ENCODE measurements at places on chromosomes 16 and 17. TPM values are rescaled to one million over a fixed set of nuclear protein-coding genes. Genes with fewer than 3 reads are reported as not detected.
A peak's percentile ranks its signal among the peaks of the same experiment; 100 is the strongest.

GRCh38 chr16:25009822-25010221 is 5.3 kb downstream of the ARHGAP17 start:
- DNase-seq, result no peak

DNA sequence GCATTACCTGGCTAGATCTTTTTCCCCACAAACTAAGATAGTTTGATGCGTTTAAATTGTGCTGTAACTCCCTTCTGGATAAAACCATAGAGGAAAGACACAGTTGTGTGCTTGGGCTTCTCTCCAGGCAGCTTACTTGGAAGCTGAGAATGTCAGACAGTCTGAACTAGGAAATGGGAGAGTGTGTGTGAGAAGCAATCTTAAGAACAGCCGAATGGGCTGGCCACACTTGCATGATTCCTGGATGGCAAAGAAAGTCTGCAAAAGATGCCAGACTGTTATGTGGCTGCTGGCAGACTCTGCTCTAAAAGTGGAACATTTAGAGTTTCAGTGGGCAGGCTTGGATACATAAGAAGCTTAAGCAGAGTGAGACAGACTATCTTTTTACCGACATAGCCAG is 384.3 kb upstream of the PSMD7 start:
- no peak for DNase-seq

DNA sequence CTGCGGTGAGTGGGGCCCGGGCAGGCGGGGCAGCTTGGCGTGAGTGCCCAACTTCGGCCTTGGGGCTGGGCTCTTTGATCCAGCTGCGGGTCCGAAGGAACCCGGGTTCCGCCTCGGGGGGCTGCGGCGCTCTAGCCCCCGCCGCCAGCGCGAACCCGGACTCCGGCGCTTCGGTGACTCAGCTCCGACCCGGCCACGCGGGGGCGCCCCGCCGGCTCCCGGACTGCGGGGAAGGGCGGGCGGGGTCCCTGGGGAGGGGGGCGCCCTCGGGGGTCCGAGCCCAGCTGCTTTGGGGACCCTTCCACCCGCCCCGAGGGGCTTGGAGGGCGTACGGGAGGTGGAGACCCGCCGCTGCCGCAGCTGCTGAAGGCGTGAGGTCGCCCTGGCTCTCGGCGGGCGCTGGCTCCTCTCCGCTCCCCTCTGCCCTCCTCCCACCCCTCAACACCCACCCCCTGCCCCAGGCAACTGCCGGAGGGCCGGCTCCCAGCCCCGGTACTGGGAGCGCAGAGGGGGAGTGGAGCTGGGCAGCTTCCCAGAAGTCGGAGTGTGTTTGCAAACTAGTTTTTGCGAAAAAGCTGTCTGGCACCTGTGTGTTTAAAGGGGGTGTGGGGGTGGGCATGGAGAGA is 516 bp downstream of the CPNE2 start:
- no peak for DNase-seq

DNA sequence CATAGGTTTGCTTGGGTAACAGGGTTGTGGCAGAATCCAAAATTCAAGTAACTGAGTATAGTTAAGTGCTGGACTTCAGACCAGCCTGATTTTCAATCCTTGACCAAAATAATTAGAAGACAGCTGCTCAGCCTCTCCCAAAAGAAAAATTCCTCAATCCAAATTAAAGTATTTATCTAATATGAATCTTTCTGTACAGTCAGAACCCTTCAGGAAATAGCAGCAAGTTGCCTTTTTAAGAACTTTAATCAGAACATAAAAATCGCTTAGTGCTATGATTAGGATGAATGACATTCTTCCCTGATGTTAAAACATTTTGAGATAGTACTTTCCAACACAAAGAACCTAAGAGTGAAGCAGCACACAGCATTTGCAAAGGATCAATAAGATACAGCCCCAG is 50.2 kb downstream of the CFDP1 start:
- no peak for DNase-seq

GRCh38 chr16:6528217-6528616 is 804.4 kb upstream of the RBFOX1 start:
- DNase-seq, result no peak

GRCh38 chr17:55023626-55024025 is 55.1 kb downstream of the STXBP4 start:
- no peak for DNase-seq

GRCh38 chr17:30116661-30117551 is at the start of gene NSRP1:
NSRP1 (plus strand) TSS chr17:30116816; CDS start chr17:30116844, 28 bp downstream.
- peak; percentile 94 for DNase-seq

DNA sequence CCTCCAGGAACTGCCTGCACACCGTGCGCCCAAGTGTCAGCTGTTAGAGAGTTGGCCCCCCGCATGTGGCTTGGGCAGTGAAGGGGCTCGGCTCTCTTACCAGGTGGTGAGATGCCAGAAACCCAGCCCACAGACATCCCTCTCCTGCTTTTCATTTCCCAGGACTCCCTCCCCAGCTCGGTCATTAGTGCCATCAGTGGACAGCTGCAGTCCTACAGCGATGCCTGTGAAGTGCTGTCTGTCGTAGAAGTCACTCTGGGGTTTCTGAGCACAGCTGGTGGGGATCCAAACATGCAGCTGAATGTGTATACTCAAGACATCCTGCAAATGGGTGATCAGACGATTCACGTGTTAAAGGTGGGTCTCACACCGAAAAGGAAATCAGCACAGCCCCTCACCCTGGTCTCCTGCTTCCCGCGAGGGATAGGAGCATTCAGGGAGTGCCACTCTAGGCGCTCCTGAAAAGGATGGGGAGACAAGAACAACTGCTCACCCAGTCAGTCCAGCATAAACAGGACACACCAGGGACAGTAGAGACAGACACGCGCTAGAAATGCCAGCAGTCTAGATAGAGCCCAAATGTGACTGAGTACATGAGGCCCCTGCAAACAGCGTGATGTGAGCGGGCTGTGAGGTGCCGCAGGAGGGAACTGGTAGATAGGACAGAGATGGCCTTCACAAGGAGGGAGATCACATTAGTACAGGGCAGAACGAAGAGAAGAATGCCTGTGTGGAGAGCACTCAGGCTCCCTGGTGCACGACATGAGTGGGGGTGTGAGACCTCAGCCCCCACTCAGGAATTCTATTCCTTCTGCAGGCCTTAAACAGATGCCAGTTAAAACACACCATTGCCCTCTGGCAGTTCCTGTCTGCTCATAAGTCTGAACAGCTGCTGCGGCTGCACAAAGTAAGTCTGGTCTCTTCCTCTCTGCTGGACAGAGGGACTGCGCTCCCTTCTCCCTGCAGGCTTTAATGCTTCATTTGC is 25.7 kb upstream of the ENDOV start:
- no peak for DNase-seq

GRCh38 chr16:51982715-51983680 is 563.9 kb downstream of the TOX3 start:
- DNase-seq, result peak; percentile 54

The PSMB3 gene
- total RNA-seq, result 97.5 TPM

The SPDYE4 gene
- total RNA-seq, result not detected
